ENCODE measurements at places on chromosomes 4 and X.

DNA sequence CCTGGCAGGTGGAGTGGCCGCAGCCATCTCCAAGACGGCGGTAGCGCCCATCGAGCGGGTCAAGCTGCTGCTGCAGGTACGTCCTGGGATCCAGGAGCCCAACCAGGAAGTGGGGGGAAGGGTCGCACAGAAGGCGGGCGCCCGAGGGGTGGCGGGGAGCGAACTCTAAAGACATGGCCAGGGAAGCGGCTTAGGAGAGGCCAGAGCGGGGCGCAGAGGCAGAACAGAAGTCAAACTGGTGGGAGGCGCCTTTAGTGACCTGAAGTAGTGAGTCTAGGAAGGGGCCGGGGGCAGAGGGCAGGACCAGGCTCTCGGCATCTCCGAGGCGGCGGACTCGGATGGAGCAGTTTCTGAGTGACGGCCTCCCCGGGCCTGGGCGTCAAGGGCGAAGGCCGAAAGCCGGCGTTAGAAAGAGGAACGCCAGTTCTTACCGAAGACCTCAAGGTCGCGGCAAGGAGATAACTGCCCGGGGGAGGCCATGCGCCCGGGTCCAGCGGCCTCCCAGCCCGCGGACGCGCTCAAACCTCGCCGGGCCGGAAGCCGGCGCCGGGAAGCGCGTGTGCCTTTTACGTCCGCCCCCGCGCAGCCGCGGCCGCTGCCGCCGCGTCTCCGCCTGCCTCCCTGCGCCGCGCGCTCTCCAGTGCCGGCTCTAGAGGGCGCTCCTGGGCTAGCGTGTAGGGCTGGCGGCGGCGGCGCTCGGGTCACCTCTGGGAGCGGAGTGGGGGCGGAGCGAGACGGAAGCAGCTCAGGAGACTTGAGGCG, 488 bp downstream of the SLC25A5 start:
- DNase-seq, result peak; percentile 70

GRCh38 chrX:129833153-129833990, 10.3 kb downstream of the ZDHHC9 start:
- no peak for DNase-seq

- DNase-seq, result no peak
These were observed 12.0 kb upstream of the KLB start for GRCh38 chr4:39394706-39395105.

- no peak for DNase-seq
These were observed 36.2 kb downstream of the KDM5C start for GRCh38 chrX:53188763-53189162.

GRCh38 chrX:13078739-13079444, 34.5 kb upstream of the FAM9C start:
- no peak for DNase-seq

DNA sequence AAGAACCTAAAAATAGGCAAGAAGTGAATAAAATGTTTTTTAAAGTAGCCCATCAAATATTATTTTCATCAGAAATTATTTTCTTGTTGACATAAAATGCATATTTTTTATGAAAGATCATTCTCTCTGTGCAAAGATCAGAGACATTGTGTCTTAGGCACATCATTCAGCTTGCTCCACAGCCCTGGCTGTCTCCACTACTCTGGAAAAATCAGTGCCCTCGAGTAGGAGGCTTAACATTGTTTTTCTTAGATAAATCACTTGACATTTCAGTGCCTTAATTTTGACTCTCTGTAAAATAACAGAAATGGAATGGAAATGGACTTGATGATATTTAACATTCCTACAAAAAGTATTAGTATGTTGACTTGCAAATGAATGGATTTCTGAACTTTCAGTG, 77.9 kb downstream of the FAT4 start:
- DNase-seq, result no peak

- DNase-seq, result no peak
These were observed 56.6 kb downstream of the ANAPC10 start for GRCh38 chr4:145041378-145041777.

DNA sequence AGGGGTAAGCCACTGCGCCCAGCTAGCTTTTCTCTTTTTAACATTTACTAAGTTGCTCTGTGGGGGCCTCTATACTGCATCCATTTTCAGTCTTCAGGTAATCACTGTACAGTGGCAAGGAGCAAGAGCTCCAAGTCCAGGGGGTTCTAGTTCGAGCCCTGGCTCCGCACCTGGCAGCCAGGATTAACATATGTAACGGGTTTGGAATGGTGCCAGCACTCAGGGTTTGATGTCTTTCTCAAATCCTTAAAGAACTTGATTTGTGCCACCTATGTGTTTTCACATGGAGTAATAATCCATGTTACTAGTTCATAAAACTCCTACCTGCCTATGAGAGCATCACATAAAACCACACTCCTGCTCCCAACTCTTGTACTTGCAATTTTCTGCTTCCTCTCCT, 4.5 kb downstream of the GRPEL1 start:
- no peak for DNase-seq

DNA sequence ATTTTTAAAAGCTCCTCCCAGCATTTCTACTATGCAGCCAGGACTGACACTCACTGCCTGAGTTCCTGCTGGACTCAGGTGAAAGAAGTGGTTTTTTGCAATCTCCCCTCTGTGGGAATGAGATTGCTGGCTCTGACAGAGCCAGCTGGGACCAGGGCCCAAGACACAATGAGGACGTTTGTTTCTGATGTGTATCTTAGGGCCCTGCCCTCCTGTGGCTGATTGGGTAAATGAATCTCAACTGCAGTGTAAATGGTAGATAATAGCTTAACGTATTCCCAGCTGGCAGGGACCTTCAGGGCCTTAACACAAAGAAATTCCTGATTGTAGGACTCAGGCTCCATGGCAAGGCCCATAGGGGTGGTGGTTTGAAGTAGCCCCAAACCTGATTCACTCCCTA, 85.8 kb upstream of the PRPS1 start:
- DNase-seq, result no peak

- DNase-seq, result no peak
These were observed 151.3 kb upstream of the NUDT6 start for GRCh38 chr4:123073650-123074049.

DNA sequence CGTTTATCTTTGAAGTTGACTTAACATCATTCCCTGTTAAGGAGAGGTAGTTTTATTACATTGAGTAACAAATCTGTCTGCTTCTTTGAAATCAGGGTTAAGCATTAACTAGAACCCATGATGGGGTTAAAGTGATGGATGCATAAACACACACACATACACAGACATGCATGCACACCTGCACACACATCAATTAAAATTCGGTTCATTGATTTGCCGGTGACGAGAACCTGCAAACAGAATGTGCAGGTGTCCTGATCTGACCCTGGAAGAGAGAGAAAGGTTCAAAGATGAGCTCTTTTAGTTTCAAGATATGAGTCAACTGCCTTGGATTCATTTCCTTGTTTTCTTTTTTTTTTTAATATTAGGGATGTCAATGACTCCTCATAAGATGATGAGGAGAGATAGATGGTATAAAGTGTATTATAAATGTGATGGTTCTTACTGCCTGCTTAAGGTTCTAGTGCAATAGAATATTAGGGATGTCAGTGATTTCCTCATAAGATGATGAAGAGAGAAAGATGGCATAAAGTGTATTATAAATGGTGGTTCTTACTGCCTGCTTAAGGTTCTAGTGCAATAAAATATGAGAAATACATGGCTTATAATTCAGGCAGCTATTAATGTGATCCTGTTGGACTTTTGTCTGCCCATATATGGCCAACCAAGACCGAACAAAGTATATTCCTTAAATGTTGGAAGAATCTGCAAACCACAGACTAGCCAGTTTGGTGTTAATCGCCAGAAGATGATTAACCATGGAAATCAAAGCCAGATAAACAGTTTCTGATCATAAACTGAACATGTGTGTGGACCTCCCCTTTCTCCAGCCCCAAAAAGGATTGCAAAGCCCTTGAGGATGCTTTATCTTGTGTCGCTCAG, 14.1 kb upstream of the CD99 start:
- no peak for DNase-seq

DNA sequence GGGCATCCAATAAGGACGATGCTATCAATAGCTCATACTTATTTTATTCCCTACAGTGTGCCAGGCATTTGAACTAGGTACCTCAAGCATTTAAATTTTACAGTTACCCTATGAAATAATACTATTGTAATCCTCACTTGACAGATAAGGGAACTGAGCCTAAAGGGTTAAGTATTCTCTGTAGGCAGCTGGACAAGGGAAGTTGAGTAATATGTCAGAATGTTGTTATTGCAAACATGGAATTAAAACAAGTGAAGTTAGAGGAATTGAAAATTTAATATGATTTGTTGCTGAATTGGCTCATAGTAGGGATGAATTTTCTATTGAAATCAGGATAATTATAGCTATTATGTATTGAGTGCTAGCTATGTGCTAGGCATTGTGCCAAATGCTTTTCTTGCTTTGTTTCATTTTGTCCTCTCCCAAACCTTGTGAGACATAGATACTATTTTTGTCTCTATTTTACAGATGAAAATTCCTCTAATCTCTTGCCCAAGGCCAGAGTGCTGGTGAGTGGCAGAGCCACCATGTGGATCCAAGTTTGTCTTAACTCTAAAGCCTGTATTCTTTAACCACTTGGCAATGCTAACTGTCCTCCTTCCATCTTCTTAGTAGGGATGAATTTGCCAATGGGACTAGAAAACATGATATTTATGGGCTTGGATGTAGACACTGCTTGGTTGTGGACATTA, 58.1 kb downstream of the TMEM164 start:
- no peak for DNase-seq

DNA sequence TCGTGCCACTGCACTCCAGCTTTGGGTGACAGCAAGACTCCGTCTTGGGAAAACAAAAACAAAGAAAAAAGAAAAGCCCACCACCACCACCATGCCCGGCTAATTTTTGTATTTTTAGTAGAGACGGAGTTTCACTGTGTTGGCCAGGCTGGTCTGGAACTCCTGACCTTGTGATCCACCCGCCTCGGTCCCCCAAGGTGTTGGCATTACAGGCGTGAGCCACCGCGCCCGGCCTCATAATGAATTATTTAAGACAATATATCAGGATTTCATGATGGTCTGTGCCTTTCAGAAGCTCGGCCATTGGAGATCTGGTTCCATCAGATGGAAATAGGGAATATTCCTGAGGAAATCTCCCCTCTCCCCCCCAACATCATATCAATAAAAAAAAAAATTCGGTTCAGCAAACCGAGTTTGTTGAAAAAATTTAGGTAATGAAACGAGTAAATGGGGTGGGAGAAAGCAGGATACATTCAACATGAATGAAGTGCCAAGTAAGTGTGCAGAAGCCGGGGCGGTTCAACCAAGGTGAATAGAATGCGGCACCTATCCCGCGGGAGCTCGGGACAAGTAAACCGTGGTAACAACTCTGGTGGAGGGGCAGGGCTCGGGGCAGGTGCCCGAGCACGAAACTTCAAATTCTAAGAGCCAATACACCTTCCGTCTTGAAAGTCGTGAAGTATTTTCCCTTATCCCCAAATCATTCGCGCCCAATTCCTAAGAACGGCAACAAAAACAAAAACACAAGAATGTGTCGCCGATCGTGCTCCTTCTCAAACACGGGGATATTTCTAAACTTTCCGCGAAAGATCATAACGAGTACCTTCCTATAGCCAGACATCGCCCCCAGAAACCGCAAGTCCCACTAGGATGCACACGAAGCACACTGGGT, 773 bp upstream of the TXLNG start:
- DNase-seq, result no peak

- DNase-seq, result no peak
These were observed 7.4 kb upstream of the RPS6KA3 start for GRCh38 chrX:20274121-20274520.

DNA sequence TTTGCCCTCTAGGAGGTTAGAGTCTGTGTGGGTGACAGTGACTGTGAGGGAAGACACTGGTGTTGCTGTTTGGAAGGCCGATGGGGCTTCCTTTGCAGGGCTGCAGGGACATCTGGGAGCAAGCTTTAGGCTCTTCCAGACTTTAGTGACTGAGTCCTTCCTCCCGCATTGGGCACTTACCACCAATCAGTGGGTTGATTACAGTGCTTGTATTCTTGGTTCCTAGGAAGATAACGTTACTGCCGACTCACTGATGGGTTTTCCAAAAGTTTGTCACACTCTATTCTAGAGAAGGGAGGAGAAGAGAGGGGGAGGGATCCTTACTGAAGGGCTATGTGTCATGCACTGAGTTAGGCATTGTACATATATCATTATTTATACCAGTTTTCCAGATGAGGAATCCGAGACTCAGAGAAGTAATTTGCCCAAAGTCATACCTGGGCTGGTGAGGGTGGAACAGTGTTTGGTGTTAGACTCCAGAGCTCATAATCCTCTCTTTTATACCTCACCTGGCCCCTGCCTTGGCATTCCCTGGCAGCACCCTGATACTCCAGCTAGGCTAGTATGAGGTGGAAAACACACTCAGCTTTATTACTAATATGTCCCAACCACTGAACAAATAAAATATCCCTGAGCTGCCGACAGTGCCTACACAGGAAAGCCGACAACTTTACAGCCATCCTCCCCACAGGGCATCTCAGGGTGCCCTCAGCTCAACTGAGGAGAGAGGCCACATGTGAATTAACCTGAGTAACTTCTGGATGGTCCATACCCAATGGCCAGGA, 3.8 kb downstream of the CHST7 start:
- DNase-seq, result no peak

- peak; percentile 11 for DNase-seq
These were observed 68.2 kb downstream of the ARHGAP10 start for GRCh38 chr4:147799986-147800555.

DNA sequence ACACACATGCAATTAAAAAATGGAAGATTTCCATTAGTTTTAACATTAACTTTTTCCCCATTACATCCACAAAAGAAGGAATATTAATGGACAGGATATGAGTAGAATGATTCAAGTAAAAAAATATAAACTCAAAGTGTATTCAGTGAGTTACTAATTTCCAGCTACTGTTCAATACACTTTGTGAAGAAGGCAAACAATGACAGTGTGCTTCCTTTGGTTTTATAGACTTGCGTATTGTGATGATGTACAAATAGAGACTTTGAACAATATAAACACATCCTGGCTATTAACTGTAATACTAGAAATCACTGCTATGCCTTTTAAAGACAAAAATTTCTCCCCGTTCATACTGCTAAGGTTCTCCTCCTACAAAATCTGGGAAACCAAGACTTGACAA, 171.4 kb downstream of the ASB9 start:
- no peak for DNase-seq

GRCh38 chr4:36123906-36124305, 120.4 kb downstream of the ARAP2 start:
- no peak for DNase-seq

DNA sequence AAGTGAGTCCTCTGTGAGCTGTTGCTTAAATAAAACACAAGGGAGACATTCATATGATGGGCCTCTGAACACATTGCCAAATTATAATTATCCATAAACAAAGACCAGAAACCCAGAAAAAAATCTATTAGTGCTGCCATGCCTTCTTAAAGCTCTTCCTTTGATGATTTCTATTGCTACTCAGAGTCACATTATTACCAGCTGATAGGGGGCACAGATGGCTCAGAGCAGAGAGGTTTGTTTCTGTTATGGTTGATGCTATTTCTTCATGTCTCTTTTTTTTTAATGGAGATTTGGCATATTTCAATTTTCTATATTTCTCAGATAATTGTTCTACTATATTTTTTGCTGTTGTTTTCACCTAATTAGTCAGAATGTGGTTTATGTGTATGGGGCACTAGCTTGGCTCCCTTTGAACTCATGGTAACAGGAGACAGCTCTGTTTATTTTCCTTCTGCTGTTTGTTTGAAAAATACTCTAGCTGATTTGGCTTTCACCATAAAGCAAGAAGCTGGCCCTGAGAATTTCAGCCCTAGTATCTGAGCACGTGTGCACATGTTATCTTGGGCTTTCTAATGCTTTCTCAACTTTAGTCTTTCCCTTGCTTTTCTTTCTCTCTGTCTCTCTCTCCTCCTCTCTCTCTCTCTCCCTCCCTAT, 568.8 kb downstream of the PPARGC1A start:
- DNase-seq, result no peak

GRCh38 chrX:110425222-110426154, 66.8 kb downstream of the RTL9 start:
- DNase-seq, result no peak

Measured in stimulated activated CD8-positive, alpha-beta memory T cell treated with anti-CD3 and anti-CD28 coated beads, Interleukin-4, amount 100 ng/mL, for 1 hour (primary cell).